COR-L47 (cell line): ENCODE measurements at places on chromosomes 6 and 20.
A peak's percentile ranks its signal among the peaks of the same experiment; 100 is the strongest.

GRCh38 chr6:166496460-166496859, 90.0 kb downstream of the RAMACL start:
- DNase-seq, result no peak

DNA sequence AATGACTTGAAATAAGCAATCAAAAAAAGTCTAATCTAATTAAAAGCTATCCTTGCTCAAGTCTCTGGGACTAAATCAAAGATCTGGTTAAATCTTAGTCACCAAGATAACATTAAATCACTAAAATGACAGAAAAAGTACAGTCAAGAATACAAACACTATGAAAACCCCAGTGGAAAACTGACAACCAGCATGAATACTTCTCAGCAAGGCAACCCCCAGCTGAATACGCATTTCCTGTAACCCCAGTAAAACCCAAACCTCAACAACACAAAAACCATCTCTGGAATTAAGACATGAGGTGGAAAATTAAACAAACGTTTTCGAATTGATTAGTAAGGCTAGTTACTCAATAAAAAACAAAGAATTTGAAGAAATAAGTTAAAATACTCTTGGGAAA, 23.7 kb upstream of the ZC3H12D start:
- DNase-seq, result no peak

DNA sequence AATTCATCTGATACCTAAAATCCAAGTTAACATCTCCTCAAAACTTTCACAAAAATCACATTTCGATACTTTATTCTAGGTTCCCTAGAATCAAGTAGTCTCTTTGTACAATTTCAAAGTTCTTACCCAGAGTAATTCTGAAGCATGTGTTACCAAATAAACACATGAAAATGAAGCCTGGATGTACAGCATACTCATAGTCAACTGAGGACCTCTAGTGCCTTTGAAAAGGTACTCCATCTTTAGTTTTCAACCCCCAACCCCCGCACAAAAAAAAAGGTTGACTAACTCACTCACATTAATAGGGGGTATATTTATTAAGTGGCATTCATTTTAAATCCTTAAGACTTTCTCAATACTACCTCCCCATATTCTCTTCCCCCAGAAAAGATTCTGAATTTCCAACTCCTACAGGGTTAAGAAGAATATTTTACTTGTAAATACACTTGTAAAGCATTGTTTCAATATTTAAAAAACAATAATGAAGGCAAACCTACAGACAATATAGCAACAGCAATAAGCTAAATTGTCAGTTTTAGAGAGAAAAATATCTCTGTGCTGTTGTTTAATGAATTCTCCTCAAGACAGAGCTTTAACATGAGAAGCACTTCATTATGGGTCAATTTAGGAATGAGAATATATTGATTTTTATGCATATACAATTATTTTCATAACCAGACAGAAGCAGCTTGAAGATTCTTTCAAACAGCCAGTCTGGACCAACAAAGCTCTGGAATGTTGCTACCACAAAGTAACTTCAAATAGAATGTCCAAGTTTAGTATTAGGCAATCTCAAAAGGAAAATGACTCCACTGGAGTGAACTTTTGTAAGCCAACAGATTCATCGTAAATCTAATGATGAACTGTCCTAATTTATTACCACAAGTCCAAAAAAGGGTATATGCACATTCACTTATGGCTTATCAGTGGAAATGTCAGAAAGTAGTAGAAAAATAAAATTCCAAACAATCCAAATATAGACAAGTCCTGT, 3.3 kb downstream of the PLN start:
- DNase-seq, result peak; percentile 41

GRCh38 chr6:57252975-57253374, 30.9 kb upstream of the RAB23 start:
- no peak for DNase-seq

DNA sequence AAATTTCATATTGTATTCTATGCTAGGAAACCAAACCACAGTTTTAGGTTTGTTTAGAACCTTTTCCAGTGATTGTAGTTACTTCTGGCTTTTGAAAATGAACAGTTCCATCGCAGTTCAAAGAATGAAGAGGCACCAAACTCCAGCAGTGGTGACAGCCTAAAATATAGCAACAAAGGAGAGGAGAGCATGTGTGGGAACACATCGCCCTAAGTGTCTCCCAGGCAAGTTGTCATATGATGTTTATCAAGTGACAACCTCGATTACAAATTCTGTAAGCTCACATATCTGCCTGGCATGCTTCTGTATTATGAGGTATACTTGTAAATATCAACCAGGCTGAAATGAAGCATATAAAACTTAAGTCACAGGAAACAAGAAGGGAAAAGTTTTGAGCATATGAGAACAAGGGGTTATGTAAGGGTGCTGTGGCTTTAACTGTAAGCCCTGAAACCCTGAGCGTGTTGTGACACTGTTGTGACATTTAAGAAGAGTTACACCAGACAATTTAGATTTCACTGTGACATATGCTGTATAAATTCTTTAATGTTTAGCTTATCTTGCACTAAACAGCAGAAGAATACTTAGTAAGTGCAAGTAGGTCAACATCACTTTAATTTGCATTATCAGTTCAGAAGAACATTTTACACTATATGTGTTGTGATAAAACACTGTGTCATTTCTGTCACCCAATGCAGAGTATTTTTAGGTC, 29.1 kb upstream of the FBXL4 start:
- DNase-seq, result no peak

DNA sequence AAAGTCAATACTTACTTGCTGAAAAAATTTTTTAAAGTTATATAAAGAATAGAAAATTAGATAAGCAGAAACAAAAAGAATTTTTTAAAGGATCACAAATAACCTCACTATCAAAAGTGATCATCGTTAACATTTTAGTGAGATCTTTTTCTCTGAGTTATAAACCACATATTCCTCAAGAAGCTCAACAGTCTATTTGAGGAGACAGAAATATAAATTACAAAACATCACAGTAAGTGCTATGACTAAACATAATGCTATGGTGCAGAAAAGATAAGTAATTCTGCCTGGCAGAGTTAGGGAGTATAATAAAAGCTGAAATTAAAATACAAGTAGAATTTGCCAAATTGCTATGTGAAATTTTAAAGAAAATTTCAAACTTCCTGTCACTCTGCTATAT, 226.7 kb downstream of the LMBRD1 start:
- DNase-seq, result no peak

DNA sequence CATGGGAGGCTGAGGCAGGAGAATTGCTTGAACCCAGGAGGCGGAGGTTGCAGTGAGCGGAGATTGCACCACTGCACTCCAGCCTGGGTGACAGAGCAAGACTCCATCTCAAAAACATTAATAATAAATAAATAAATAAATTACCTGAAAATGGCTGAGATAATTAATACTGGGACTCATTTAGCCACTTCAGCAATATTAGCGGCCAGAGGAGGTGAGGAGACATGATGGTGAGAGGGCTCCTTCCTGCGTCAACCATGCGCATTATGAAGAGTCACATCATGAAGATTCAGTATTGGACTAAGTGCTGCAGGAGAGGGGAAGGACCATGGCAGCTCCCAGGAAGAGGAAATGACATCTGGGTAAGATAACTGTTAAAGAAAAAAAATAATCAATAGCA, 2.9 kb upstream of the PYGB start:
- no peak for DNase-seq

GRCh38 chr20:47150403-47151152, 205.9 kb downstream of the ZMYND8 start:
- DNase-seq, result peak; percentile 71

DNA sequence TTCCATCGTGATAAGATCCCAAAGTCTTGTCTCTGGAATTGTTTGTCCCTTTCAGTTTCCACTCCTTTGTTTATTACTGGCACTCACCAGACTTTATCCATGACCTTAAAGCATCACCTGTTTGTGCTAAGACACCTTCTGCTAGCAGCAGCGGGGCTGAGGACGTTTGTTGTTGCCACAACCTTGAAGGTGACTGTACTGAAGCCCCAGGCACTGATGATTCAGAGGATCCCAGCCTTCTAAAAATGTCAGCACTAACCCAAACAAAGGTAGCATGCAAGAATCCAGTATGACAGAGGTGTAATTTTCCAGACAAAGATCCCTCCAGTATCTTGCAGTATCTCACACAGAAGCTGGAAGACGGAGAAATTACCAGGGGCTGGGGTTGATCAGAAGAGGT, 28.9 kb upstream of the SMIM8 start:
- no peak for DNase-seq

DNA sequence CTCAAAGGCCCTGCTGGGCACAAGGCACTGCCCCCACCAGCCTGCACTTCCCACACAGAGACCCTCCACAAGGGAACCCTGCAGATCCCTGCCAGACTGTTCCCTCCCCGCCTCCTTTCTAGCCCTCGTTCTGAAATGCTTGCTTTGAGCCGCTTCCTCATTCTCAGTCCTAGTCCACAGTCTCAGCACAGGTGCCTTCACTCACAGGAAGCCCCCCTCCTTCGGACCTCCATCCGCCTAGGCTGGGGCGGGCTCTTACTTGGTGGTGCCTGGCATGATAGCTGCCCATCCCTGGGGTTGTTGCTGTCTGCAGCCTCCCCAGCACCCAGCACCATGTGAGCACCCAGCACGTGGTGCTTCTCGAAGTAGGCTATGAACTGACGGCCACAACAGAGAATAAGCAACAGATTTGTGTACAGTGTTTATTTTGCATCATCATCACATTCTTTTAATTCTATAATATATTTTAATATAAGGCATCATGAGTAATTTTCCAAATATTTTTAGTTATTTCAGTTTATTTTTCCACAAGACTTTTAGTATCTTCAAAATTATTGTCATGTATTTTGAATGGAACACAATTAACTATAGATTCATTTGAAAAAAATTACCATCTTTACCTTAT, 12.3 kb downstream of the CST5 start:
- no peak for DNase-seq

DNA sequence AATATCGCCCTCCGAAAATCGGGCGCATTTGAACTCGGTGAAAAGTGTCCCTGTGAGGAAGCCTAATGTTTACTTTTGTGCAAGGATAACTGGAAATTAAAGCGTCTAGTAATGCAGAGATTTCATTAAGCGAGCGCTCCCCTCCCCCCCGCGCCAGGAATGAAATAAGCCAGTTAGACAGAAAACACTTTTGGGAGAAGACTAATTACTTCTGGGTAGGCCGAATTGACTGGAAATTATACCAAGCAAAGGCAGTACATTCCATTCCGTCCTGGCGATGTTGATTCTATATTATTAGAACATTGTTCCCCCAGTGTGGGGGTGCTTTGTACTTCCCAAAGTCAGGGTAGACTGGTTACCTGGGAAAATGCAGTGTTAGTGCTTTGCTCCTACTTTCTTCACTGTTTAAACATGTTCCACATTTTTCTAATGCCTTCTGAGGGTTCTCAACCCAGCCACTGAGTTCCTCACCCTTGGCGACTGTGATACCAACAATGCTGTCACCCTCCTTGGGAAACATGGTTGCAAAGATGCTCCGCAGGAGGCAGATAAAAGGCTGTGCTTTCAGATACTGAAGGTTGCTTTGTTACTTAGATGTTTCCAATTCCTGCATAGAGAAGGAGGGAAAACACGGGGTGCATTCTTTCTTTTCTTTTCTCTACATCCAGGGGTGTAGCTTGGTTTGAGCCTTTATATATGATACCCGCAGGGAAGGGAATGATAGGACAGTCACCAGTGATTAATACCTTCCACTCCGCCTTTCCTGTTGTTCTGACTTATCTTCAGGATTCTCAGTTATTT, 2.6 kb downstream of the GJA1 start:
- DNase-seq, result no peak

DNA sequence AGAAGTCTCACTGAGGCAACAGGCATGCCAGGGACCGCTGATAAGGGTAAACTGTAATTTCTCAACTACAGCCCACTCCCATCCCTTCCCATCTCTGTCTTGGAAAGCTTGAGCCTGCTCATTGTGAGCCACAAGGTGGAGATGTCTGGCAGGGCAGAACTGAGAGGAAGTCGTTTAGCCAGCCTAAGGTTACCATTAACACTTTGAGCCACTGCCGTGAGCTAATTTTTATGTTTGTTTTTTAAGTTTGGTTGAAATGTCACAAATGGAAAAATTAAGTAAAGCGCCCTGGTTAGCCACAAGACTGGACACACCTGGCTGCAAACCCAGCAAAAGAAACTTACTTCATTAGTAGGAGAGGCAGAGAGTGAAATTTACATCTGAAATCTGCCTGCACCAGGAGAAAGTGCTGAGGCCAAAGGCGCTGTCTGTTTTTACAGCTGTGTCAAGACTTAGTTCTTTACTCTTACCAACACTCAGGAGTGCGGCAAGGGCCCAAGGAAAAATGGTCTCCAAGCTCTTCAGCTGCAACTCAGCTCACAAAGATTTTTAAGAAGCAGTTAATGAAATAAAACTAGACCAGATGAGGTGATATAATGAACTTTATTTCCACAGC, 50.0 kb upstream of the FAM83C start:
- DNase-seq, result peak; percentile 1

GRCh38 chr6:33976437-33977360, 169.2 kb downstream of the GRM4 start:
- no peak for DNase-seq

DNA sequence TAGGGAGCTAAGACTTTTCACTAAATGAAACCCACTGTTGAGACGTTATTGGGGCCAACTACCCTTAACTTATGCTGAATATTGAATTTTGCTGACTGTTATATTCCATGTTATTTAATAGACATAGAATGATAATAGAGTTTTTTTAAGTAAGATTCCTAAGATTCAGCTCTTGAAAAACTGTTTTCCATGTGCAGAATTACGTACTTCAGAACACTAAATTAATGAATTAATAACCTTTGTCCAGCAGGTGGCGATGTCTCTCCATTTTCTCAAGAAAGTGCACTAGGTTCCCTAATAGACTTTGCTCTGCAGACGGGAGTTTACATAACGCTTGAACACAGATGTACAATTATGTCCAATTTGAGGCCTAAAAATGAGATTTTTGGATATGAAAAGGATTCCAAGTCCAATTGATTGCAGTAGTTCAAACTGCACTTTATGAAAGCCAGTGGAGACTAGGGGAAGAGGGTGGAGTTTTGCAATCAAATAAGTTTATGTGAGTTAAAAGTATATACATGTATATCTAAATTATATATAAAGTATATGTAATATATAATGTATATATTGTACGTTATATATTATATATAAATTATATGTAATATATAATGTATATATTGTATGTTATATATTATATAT, 282.1 kb downstream of the UST start:
- peak; percentile 69 for DNase-seq

DNA sequence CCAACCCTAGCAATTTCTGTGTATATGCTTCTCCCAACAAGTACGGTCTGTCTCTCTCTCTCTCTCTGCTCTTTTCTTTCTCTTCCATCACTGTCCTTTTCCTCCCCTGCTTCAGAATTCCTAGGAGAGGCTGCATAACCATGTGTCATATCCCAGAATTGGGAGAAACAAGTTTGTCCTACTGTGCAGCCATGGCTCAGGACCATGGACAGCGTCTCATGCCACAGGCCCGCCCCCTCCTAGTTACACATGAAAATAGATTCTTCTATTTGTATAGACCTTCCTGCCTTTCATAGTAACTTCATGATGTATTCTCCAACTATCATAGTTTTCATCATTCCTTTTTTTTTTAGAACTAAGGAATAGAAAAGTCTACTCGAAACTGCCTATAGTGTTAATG, 98.0 kb downstream of the FNDC1 start:
- DNase-seq, result no peak
